ENCODE measurements at places on chromosomes 2 and 18. TPM values are rescaled to one million over a fixed set of nuclear protein-coding genes. Genes with fewer than 3 reads are reported as not detected.
A peak's percentile ranks its signal among the peaks of the same experiment; 100 is the strongest.

DNA sequence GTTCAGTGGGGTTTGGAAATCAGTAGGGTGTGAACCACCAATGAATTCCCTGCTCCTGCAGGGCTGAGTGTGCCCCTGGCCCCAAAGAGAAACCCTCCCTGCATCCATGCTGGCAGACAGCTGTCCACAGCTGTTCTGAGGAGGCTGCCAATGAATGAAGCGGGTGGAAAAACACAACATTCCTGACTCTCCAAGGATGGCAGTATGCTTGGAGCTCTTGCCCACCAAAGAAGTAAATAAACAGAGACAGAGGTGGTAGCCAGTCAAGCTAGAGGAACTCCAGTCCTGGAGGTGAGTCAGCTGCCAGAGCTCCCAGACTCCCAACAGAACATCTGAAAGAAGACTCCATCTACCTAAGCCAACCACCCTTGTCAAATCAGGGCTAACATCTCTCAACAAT, 6.2 kb downstream of the ZBTB7C start:
- H3K36me3 ChIP-seq: no peaks in the 10 kb centered on the region
- DNase-seq: peak; percentile 55

- peaks cover 10% of the 10 kb centered on the region for H3K4me1 ChIP-seq
- H3K27me3 ChIP-seq: no peaks in the 10 kb centered on the region
- H3K4me3 ChIP-seq: no peak overlapping the region
- no peaks in the 10 kb centered on the region for H3K36me3 ChIP-seq
These were observed 33.3 kb downstream of the DOCK10 start for GRCh38 chr2:225008935-225009334.

DNA sequence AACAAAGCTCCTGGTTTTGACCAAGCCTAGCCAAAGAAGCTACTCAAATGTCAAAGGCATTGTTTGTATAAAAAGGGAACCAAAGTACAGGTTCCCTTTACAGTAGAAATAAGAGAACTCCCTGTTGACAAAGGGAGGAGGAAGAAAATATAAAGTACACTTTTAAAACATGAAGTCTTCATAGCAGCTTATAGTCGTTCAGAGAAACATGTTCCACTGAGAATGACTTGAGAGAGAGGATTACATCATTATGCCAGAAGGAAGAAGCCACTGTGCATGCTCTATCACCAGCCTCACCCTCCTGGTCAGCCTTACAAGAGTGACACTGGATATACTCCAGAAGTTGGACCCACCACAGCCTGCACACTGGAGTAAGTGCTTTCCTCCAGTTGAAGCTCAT, 2.5 kb upstream of the DHRS9 start:
- no peak overlapping the region for H3K27ac ChIP-seq
- H3K4me1 ChIP-seq: no peaks in the 10 kb centered on the region
- H3K4me3 ChIP-seq: no peak overlapping the region
- H3K27me3 ChIP-seq: no peaks in the 10 kb centered on the region
- no peaks in the 10 kb centered on the region for H3K36me3 ChIP-seq

- H3K4me3 ChIP-seq: no peak overlapping the region
- no peaks in the 10 kb centered on the region for H3K36me3 ChIP-seq
- DNase-seq: peak; percentile 60
- H3K27ac ChIP-seq: no peak overlapping the region
These were observed 1046.0 kb upstream of the TMEFF2 start for GRCh38 chr2:193240752-193241151.

GRCh38 chr2:45256173-45256866, 247.1 kb upstream of the SIX2 start:
- H3K27me3 ChIP-seq: no peaks in the 10 kb centered on the region
- H3K4me1 ChIP-seq: peaks cover 65% of the 10 kb centered on the region
- H3K4me3 ChIP-seq: no peak overlapping the region
- H3K27ac ChIP-seq: peak overlapping the region; percentile 43
- no peaks in the 10 kb centered on the region for H3K36me3 ChIP-seq
- DNase-seq: peak; percentile 74

The EML6 gene
- 1.0 TPM for total RNA-seq

The TRIM43 gene
- not detected for total RNA-seq

The CRYGD gene
- total RNA-seq: not detected

Measured in SJCRH30 (cell line).